ENCODE measurements at places on chromosomes 12 and 14.

DNA sequence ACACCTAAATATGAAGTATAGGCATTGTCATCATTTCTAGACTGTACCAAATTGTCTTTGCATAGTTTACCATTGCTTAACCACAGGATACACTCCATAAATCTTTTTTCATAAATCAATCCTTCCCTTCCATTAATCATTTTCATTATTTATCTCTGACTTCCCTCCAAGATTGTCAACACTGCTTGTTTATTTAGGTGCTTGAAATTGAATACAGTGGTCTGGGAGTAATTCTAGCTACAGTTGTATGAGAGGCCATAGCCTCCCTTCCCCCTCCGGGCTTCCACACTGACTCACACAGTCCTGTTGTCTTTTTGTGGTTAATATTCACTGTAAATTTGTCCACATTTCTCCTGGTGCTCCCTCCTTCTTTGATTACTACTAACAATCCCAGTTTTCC lies 114.2 kb upstream of the ARID2 start:
- no peak for DNase-seq

DNA sequence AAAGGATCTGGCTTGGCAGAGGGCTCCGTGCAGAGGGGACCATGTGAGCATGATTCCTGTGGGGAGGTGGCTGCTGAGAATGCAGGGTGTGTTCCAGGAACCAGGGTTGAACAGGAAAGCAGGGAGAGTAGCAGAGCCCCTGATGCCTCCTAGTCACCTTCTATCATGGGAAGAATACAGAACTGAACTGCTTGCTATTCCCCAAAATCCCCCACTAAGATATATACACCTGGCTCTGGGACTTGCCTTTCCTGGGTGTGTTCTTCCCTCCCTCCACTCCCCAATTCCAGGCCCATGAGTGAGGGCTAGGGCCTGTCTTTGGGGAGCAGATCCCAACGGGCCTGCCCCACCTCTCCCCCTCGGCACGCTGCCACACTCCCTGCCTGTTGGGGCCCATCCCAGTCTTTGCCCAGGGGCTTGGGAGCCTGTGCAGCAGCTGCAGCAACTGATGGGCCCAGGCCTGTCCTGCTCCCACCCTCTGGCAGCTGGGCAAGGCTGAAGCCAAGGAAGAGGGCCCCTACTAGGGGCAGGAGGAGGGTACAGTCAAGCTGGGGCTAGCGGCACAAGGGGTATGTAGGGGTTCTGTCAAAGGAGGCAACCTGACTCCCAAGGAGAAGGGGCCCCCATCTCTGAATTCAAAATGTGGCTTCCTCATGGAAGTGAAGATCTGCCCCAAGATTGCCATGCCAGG lies 3.2 kb downstream of the AJUBA start:
- DNase-seq, result no peak

DNA sequence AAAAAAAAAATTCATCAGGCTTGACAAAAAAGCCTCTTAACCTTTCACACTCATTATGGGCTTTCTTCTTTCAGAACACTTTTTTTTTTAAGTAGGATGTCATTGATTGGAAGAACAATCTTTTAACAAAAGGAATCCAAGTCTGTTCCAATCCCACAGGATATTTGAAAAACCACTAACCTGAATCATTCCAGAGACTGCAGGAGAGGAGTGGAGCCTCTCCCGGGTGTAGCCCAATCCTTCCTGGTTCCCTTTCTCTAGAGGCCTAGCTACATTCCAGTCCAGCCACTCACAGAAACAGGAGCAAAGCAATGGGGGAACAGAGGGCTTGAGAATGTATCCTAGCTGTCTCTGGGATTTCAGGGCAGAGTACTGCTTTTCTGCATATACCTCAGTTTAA lies 4.3 kb downstream of the MFAP5 start:
- no peak for DNase-seq

DNA sequence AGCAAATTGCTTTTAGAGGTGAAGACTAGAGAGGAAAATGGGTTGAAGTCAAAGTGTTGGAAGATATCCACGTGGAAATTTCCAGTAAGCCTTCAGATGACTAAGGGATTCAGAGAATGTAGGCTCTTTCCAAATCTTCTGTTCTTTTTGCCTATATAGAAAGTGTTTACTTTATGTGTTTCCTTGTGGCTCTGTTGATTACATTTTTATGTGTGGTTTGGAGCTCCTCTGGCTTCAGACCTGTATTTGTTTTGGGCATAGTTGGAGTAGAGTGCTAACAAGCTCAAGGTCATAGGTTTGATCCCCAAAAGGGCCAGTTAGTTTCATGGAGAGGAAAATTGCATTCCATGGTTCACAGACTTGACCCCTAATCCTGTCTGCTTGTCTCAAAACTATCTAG lies 91.9 kb downstream of the IGF1 start:
- no peak for DNase-seq

GRCh38 chr12:68579254-68579653 lies 31.4 kb upstream of the RAP1B start:
- DNase-seq, result no peak

- DNase-seq, result no peak
Measured at GRCh38 chr12:88896958-88897357, 316.7 kb upstream of the KITLG start.

- no peak for DNase-seq
Measured at GRCh38 chr14:22811722-22812121, 3.5 kb downstream of the SLC7A7 start.

- DNase-seq, result no peak
Measured at GRCh38 chr14:19920021-19920657, at the start of gene OR4K5. OR4K5 (plus strand) TSS chr14:19920607; CDS start chr14:19920607, 0 bp downstream.

- no peak for DNase-seq
Measured at GRCh38 chr12:95116773-95117172, 43.4 kb upstream of the NR2C1 start.

DNA sequence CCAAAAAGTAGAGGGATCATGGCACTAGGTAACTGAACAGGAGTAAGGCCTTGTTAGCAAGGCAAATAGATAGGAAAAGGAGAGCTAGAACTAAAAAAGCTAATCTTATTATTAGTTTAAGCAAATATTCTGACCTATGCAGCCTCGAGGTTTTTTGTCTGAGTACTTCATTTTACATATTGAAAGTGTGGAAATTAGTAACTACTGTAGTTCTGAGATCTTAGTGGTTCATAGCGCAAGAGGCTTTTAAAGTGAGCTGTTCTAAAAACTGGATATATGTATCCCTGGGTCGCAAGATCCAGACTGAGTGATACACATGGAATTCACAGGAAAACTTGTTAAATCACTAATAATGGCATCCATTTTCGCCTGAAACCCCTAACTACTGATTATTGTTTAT lies 411.0 kb upstream of the SOX5 start:
- DNase-seq, result no peak

DNA sequence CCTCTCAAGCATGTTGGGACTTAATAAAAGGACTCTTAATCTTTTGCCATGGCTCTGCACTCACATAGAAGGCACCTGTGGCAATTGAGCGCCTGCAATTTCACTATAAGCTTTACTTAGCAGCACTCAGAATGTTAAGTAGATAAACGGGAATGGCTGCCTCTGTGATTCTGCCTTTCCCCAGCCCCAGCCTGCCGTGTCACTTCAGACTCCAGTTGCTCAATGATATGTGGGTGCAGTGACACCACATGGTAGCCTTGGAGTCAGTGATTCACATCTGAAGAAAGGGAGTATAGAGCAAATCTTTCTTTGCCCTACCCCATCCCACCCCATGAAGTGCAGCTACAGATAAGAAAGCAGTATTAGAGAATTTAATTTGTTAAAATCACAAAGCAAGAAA lies 96.1 kb downstream of the ZFC3H1 start:
- DNase-seq, result no peak

DNA sequence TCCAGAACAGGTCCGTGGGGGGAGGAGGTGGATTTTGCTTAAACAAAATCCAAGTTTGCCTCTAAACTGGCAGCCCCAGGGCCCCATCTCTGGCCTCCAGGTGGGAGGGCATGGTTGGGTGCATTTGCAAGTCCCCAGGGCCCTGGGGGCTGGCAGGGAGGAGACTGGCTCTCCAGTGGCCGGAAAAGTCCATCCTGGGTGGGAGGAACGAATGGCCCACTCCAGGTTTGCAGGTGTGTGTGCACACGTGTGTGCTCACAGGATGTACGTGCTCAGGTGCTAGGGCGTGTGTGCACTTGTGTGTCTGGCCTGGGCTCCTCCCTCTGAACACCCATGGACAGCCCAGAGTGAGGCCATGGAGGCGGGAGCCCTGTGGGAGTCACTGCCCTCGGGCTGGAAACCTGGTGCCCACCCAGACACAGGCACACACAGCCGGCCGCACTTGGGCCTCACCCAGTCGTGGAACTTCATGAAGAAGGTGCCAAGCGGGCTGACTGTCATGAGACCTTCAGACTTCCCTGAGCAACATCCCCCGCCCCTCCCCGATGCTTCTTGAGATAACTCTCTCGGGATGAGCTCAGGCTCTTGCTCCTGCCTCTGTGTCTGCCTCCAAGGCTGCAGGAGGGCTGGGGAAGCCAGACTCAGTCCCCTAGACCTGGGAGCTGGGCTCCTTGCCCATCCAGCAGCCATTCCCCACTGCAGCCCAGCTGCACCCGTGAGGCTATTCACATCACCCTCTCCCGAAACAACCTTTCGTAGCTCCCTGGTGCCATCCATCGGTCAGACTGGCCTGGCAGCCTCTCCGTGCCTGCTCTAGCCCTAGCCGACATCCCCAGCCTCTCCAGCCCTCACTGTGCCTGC lies 9.4 kb downstream of the AHNAK2 start:
- DNase-seq, result no peak

- DNase-seq, result no peak
Measured at GRCh38 chr12:53734425-53734824, 7.2 kb upstream of the CALCOCO1 start.

GRCh38 chr14:74658535-74659131 lies 46.6 kb upstream of the LTBP2 start:
- no peak for DNase-seq

DNA sequence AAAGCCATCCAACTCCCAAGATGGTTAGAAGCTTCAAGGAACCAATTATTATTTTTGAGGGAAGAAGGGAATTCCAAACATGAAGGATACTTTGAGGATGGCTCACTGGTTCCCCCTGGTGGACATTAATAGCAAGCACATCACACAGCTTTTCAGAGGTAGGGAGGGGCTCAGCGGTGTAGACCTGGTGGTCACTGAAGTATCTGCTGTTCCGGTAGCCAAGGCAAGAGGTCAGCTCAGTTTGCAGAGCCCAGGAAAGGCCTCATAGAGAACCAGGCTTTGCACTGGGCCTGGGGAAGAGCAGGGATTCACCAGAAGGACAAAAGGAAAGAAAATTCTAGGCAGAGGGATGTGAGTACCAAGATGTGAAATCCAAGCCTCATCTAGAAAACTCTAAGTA lies 118.7 kb downstream of the KSR2 start:
- peak; percentile 1 for DNase-seq

- DNase-seq, result no peak
Measured at GRCh38 chr12:94575024-94575423, 75.3 kb downstream of the TMCC3 start.

- DNase-seq, result no peak
Measured at GRCh38 chr14:44081146-44081545, 425.9 kb downstream of the FSCB start.

DNA sequence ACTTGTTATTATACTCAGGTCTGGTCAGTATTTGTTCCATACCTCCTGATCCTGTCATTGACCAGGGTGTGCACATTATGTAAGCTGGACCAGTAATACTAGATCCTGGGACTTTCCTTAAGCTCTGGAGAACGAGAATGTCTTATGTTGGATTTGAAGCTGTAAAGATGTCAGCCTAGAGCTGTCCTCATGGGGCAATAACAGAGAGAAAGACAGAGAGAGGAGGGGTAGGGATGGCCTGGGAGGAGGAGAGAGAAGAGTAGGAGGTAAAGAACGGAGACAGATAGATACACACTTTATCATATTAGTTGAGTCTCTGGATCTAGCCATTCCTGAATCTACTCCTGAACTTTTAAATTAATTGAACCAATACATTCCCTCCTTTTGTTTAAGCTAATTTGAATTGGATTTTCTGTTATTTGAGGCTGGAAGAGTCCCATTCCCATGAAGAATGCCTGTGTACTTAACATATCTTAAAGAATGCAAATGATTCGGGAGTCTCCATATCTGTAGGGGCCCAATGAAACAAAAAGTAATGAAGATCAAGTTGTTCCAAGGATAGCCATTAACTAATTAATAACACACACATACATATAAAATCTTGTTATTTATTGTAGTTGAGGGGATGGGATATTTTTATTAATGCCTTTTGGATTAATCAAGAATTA lies 55.9 kb downstream of the PLEKHA5 start:
- DNase-seq, result no peak

DNA sequence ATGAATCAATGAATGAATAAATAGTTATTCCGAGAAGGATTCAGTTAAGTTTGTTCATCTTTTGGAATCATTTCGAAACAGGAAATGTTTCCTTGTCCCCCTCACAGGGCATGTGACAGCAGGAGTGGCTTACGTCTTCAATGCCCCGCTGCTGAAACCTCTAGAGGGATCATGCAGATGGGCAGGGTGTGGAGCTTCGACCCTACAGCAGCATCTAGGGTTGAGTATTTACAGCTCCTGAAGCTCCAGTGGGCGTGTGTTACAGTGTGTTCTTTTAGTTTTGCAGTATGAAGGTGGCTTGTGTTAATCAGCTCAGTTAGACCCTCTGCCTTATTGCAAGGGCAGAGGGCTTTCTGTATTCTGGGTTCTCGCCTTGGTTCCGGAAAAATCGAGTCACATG lies 2.6 kb downstream of the NAV3 start:
- no peak for DNase-seq

- DNase-seq, result peak; percentile 29
Measured at GRCh38 chr12:11650286-11651281, 1.1 kb downstream of the ETV6 start.

DNA sequence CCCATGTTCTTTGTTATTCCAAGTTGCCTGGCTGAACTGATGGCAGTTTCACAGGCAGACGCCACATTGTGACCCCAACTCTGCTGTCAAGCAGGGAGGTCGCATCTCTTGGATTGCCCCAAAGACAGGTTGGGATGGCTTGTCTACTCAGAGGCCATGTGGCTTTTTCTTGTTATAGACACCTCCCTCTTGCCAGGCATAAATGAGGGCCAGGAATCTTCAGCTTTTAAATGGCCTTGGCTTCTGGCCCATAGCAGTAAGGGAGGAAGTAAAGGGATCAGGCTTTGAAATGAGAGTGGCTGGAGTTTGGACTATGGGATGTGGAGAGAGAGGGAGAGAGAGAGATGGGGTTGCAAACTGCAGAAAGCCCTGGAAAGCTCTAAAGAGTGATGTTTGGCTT lies 215.0 kb downstream of the TBX5 start:
- no peak for DNase-seq

GRCh38 chr12:122206111-122206881 lies 2.8 kb downstream of the B3GNT4 start:
- no peak for DNase-seq

GRCh38 chr12:114318984-114319383 lies 87.0 kb downstream of the TBX5 start:
- no peak for DNase-seq
